ENCODE measurements at places on chromosomes 1 and 21.

DNA sequence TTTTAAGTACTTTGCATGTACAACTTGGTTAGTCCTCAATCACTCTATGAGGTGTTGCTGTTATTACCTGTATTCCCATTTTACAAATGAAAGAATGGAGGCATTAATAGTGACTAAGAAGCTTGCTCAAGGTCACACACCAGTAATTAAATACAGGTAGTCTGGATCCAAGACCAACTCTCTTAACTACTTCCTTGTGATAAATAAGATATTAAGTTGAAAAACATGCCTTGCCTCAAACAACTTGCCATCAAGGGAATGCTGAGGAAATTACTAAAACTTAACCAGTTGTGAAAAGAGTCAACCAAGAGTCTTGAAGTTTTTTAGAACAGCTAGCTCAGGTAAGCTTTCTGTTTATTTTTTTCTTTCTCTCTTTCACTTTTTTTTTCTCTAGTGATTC is 21.0 kb upstream of the LAMC1 start:
- DNase-seq, result no peak

DNA sequence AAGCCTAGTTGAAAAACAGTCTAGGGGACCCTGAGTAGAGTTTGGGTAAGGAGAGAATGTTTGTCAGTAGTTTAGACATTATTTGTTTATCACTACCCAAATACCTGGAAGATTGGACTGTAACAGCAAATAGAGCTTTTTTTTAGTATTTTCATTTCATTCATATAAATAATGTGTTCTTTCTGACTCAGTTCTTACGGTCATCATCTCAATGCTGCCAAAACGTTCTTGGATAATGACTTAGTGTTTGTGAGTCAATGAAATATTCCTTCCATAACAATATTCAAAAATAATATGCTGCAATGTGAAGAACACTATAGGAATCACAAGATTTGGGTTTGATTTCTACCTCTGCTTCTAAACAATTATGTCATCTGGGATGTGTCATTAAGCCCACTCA is 400.0 kb upstream of the PKN2 start:
- no peak for DNase-seq

GRCh38 chr1:31831397-31832378 is 15.9 kb upstream of the SPOCD1 start:
- no peak for DNase-seq

GRCh38 chr1:1349256-1350012 is at the start of gene DVL1:
TSS of gene DVL1 (minus strand) at chr1:1349418. CDS start at chr1:1349065, 353 bp downstream.
- no peak for DNase-seq

- DNase-seq, result no peak
Measured at GRCh38 chr1:174190691-174191199, 31.4 kb downstream of the RABGAP1L start.

DNA sequence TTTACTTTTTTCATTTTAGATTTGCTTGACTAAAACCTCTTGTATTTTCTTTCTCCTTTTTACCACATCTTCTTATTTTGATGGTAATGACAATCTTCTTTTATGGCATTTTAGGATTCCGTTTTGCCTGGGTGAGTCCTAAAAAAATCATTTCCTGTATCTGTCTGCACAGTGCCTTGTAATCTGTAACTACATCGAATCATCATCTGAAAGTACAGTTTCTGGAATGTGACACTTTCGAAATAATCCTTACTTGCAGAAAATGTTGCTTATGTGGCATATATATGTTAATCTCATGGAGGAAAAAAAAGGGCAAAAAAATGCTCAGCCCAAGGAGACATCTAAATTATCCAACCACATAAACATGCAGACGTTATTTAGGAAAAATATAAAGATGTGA is 29.0 kb downstream of the GREM2 start:
- no peak for DNase-seq

- no peak for DNase-seq
Measured at GRCh38 chr1:166838766-166839599, at the start of gene POGK. TSS of gene POGK (plus strand) at chr1:166839475. CDS start at chr1:166840957, 1,482 bp downstream.

DNA sequence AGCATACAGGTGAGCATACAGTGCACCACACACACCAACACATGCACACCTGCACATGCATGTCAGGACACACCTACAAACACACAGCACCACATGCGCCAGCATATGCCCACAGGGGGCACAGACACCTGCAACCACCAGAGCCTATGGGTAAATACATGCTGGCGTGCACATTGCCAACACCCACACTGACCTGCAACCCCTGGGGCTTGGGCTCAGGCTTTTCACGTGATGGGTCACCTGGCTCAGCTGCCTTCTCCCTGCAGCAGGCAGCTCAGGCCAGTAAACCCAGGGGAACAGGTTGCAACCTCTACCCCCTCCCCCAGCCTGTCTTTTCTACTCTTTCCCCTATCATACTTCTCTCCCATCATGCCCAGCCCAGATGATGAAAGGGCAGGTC is 8.1 kb downstream of the CD247 start:
- no peak for DNase-seq

- no peak for DNase-seq
Measured at GRCh38 chr1:10407201-10407600, 8.3 kb downstream of the PGD start.

DNA sequence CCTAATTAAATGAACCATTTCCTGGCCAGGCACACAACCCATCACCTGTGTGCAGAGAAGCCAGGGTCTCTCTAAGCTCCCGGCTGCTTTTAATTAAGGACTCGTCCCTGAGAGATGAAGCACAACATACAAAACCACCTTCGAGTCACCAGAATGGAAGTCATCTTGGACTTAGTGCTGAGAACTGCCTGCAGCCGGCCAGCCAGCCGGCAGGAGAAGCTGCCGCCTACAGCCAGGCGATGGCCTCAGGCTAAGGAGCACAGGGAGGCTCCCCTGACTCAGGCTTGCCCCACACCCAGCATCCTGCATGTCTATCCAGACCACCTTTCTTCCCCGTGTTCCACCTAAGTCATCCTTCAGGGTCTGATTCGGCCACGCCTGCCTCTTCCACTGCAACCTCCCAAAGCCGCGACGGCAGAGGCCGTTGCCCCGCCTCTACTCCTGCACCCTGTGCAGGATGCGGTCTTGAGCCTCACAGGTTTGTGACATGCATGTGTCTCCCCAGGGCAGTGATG is 83.6 kb downstream of the SLC66A1 start:
- DNase-seq, result no peak

- no peak for DNase-seq
Measured at GRCh38 chr1:180975551-180975950, 47.1 kb downstream of the STX6 start.

DNA sequence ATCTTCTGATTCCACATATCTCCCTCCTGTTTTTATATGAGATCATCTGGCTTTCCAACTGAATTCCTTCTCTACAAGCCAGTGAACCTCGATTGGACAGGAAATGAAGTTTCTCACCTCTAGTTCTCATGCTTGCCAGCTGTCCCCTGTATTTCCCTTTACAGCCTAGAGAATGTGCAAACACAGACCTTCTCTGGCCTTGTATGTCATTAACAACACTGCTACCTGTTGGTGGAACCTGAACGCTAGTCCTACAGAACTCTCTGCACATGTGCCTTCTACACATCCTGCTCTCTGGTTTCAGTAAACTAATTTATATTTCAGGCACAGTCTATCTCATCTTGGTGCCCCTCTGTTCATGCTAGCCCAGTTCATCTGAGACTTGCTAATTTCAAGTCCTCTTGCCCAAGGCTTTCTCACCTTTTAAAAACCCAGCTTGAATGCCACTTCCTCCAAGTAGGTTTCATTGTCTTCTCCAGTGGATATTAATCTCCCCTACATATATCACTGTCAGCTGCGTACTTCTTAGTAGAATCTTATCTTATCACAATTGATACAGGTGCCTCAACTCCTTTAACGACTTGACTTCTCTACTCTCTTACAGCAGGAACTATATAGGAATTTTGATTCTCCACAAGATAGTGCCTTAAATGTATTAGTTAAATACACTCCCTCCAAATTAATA is 549.9 kb downstream of the PLPP3 start:
- DNase-seq, result no peak

DNA sequence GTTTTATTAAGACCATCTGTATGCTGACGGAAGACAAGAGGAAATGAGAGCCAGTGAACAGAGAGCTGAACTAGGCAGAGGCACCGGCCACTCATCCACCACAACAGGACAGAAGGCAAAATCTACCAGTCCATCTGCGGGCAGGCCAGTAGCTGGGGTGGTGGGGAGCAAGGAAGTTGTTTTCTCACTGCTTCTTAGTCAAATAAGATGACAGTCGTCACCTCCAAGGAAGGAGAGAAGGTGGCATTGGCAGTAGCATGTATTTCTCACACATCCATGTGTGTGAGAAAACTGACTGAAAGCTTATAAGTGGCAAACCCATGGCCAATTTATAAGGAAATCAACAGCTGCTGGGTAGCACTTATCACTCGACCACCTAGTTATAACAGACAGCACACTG is 8.2 kb downstream of the TTC13 start:
- DNase-seq, result no peak

DNA sequence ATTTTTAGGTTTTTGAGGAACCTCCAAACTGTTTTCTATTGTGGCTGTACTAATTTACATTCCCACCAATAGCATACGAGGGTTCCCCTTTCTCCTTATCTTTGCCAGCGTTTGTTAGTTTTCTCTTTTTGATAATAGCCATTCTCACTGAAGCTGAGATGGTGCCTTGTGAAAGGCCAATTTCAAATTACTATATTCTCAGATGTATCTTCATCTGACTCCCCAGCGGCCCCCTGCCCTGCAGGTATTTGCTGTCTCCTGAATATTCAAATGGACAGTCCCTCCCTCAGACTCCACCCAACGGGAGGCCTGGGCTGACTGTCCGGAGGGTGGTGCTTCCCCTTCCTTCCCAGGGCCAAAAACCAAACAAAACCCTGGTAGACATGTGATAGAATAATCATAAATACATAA is 33.5 kb upstream of the TARBP1 start:
- no peak for DNase-seq

DNA sequence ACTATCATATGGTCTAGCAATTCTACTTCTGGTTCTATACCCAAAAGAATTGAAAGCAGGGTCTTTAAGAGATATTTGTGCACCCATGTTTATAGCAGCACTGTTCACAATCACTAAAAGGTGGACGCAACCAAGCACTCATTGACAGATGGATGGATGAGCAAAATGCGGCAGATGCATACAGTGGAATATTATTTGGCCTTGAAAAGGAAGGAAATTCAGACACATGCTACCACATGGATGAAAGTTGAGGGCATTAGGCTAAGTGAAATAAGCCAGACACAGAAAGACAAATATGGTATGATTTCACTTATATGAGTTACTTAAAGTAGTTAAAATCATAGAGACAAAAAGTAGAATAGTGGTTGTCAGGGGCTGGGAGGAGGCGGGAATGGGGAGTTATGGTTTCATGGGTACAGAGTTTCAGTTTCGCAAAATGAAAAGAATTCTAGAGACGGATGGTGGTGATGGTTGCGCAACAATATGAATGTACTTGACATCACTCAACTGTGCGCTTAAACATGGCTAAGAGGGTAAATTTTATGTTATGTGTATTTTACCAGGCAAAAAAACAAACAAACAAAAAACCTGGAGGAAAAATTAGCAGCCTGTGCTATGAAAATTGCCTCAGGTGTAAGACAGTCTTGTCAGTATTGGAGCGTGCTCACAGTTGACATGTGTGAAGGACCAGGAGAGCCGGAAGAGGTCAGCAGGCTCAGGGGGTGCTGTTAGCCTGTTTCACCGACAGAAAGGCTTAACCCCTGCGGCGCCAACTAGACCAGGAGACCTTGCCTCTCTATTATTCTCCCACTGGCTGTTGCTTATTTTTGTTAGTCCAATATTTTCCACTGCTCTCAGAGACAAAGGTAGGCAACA is 26.5 kb downstream of the CD247 start:
- DNase-seq, result no peak

- no peak for DNase-seq
Measured at GRCh38 chr1:116934586-116935207, 25.0 kb downstream of the PTGFRN start.

- DNase-seq, result no peak
Measured at GRCh38 chr1:32539584-32540571, 651 bp downstream of the ZBTB8A start.

DNA sequence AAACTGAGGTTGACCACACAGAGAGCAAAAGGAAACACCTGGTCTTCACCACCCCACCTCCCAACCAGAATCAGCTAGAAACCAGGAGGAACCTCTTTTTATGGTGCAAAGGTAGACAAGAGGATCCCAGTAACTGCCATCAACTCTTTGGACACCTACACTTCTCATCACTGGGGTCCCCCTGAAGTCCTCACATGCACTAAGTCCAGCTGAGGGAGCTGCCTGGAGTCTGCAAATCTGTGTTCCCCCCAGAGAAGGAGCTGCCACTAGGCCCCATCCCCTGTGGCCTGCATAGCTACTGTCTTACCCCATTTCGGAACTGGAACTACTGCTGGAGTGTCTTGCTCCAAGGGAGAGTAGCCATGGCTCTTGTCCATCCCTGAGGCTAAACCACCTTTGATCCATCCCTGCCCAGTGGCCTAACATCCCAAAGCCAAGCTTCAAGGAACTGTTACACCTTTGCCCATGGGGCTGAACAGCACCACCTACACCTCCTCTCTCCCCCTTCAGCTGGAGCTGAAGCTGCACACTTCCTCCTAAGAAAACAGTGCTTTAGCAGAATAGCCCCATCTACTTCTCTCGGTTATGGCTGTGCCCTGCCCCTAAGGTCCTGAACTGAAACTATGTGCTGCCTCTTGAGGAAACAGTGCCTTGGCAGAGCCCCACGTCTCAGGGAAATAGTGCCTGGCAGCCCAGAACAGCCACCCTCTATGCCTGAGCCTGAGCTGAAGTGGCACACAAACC is 85.4 kb upstream of the CD53 start:
- DNase-seq, result no peak

GRCh38 chr1:106063510-106063909 is 993.0 kb upstream of the PRMT6 start:
- no peak for DNase-seq

GRCh38 chr1:26389604-26390247 is 17.2 kb upstream of the ZNF683 start:
- no peak for DNase-seq

DNA sequence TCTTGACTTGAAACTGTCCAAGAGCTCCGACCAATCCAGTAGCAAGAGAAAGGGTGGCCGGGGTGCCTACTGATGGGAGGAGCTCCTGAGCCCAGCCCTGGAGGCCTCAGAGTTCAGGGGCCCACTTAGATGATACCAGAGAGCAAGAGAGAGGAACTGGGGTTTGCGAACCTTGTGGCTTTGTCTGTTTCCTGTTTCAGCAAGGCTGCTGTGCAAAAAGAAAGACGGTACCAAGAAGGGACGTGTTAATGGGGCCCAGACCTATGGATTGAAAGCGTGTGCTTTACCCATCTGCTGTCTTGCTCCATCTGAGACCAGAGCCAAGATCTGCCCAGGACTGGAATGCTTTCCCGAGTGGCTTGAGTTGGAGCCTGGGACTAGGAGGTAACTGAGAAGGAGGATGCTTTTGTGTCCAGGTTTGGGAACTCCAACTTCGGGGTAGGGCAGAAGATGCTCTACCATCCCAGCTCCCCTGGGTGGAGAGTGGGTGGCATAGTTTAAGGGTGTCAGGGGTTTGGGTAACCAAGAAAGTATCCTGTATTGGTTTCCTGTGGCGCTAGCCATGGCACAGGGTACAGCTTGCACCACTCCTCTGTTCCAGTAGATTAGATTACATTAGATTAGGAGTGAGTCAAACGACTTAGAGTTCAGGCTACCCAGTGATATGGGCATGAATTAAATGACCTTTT is at the start of gene TRAF3IP3:
Gene TRAF3IP3 (plus strand): TSS at position 128 of the 689 bp plus-strand sequence. CDS start 3,987 bp downstream, outside the sequence.
- DNase-seq, result no peak

- DNase-seq, result no peak
Measured at GRCh38 chr1:169368406-169368769, 393 bp downstream of the BLZF1 start.

GRCh38 chr1:236484310-236484971 is 39.3 kb upstream of the LGALS8 start:
- no peak for DNase-seq

- no peak for DNase-seq
Measured at GRCh38 chr1:60279798-60280197, 206.2 kb upstream of the C1orf87 start.

GRCh38 chr1:184417916-184418315 is 31.1 kb downstream of the C1orf21 start:
- DNase-seq, result no peak

Data from SK-N-MC (cell line).